Neural crest cell (in vitro differentiated cells): ENCODE measurements at places on chromosomes 6 and 20.

- no peak for DNase-seq
These were observed 57.8 kb upstream of the ATXN1 start for GRCh38 chr6:16818992-16819626.

GRCh38 chr20:11511821-11512220 lies 405.9 kb upstream of the BTBD3 start:
- DNase-seq, result no peak

GRCh38 chr20:58116505-58116904 lies 111.9 kb downstream of the ANKRD60 start:
- DNase-seq, result no peak

DNA sequence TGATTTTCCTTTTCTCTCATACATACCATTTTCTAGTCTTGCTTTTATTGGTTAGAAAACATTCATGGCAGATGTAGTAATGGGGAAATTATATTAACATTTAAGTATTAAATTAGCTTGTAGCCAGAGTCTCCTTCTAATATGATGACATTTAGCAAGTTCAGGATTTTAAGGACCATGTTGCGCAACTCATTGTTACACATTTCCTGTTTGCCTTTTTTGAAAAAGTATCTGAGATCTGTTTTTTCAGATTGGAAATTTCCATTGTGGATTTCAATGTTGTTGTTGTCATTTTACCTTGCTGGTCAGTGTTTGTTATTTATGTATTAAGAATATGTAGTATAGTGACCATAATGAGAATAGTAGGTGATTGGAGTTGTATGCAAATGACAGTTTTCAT lies 38.7 kb downstream of the CDKAL1 start:
- DNase-seq, result no peak

- DNase-seq, result no peak
These were observed 8.0 kb downstream of the PRDM13 start for GRCh38 chr6:99614430-99615186.

DNA sequence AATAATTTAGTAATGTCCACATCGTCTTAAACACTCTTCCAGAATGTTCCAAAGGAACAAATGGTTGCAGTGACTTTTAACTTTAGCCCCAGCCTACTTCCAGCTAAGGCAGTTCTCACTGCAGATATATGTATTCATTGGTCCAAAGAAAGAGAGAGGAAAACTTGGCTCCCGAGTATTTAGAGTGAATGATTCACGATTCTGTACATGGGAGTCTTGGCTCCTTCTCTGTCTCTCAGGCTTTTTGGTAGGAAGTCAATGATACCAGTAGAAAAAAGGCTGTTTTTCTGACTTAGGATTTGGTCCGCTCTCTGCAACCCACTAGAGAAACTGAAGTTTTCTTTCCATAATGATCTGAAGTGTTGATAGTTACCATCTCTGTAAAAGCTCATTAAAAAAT lies 38.6 kb downstream of the E2F3 start:
- DNase-seq, result no peak

DNA sequence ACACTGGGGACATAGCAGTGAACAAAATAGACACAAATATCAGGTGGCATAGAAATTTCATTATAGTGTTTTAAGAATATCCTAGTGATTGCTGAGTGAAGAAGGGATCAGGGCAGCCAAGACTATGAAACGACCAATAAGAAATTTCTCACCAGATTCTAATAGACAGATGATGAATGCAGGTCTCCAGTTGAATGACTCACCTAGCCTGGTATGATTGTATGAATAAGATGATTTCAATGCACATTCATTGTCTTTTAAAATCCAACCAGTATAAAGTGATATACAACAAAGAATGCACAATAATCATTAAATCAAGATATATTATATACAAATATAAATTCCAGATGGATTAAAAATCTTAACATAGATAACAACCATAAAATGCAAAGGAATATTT lies 124.5 kb upstream of the TENT5A start:
- DNase-seq, result no peak

DNA sequence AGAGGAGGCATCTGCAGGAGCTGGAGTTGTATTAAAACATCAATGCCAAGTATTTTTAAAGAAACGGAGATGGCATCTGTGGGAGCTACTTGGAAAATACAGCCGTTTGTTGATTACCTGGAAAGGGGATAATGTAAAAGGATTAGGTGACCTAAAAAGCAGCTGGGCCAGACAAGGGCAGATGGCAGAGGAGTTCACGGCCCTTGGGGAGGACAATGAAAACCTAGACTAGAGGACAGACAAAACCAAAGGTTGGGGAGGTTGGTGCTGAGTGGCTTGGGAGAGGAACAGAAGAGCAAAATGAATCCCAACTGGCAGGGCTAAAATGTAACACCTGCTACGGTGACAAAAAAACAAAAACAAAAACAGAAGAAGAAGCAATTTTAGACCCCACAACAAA lies 260.5 kb upstream of the JARID2 start:
- DNase-seq, result no peak

DNA sequence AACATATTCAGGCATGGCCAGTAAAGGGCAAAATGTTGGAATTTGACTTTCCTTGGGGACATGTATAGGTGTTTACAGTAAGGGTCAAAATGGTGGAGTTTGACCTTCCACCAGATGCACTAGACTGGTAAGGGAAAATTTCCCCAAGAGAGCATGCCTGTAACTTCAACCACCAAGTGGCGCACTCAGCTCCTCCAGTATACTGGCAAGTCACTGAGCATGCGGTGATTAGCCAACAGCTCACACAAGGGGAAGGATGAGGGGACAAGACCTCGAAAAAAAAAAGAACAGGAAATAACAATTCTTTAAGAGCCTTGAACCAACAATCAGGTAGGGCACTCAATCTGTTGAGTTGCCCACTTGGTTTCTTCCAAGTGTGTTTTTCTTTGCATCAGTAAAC lies 140.9 kb downstream of the EYS start:
- no peak for DNase-seq

GRCh38 chr6:135008941-135009290 lies 45.7 kb downstream of the HBS1L start:
- DNase-seq, result no peak

DNA sequence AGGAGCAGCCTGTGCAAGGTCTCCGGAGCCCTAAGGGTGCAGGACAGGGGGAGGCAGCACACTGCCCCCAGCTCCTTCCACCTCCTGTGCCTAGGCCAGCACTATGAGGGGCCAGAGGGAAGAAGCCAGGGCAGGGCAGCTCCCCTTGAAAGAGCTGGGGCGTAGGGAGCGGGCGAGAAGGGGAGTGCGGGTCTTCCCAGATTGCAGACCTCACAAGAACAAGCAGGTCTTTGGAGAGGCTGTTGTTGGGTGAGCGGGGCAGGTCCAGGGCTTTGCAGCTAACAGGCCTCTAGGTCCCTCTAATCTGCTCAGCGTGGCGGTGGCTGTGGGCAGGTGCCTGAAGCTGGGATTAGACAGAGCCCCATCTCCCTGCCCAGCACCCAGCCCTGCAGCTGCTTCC lies 22.4 kb upstream of the CST1 start:
- no peak for DNase-seq

DNA sequence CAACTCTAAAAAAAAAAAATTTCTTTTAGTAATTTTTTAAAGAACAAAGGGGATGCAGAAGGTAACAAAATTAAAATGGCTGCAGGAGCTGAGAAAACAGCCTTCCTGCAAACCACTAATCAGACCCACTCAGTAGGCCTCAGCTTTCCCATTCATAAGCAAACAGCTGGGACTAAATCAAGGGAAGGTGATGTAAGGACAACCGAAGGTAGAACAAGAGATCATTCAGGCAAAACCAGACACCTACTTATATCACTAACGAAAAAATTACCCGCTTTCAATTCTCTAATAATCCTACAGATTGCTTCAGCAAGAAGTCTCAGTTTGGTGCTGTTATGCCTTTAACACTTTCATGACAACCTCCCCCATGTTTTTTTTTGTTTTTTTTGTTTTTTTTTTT lies 124.0 kb downstream of the ZMYND8 start:
- DNase-seq, result no peak

DNA sequence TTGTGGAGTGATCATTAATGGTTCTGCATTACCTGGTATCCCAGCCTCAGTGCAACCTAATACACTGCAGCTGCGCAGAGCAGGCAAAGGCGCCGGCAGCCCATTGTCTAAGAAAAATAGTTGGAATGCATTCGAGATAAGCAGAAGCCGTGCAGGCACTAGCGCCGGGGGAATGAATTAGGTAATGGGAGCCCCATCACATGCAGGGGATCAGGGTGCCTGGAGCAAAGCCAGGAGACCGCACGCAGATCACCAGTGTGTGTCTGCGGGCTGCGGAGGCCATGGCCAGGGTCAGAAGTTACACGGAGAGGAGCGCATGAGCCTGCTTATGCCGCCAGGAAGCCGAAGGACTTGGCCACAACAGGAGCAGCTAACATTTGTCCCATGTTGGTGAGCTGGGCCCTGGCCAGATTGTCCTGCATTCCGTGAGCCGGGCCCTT lies 156.8 kb downstream of the DLL1 start:
- no peak for DNase-seq

DNA sequence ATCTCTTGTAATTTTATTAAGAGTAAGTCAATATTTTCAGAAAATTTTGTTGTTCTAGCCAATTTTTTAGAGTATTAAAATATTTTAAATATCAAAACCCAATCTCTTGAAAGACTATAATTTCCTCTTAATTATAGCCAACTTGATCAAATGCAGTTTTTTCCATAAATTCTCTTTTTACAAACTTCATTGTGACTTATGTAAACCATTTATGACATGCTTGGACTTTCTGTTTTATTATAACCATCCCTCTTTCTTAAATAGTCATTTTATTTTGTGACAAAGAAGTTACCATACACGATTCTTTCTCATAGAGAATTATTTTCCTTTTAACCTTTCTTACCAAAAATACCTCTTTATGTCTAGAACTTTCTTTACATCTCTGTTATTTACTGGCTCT lies 1075.5 kb downstream of the KHDRBS2 start:
- DNase-seq, result no peak

DNA sequence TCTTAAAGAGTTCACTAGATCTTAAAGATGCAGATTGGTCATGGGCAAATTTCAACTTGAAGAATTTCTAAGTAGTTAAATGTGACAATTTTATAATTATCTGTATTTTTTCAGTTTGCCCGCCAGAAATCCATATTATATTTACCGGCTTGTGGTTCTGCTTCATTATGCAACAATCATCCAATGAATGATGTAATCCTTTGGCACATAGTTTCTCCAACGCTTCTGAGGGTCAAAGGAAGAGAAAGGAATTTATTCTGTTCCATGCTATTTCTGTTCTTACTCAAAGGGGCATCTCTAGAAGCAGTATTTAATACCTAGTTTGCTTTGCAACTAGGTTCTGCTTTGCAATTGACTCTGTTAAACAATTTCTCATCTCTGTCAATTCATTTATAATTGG lies 359.3 kb upstream of the PLCB4 start:
- no peak for DNase-seq
